Glutamatergic neuron (in vitro differentiated cells): ENCODE measurements at places on chromosomes 6 and 20. TPM values are rescaled to one million over a fixed set of nuclear protein-coding genes. Genes with fewer than 3 reads are reported as not detected.

DNA sequence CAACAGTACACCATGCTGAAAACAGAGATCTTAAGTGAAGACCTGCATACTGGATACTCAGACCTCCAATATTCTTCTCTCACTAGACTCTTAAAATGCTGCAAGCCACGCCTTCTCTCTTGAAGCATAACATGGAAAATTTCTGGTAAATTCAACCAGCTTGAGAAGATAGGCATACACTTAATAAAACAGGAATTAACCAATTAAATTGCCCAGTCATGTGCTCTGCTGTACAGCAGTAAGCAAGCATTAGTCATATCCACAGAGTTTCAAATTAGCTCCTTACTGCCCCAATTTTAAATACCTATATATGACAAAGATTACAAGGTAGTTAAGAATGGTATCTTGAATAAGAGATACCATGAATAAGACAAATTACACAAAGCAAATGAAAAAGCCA, 53.8 kb downstream of the C6orf58 start:
- DNase-seq = no peak

GRCh38 chr20:64056639-64056888, 6.4 kb upstream of the TCEA2 start:
- no peak for DNase-seq

DNA sequence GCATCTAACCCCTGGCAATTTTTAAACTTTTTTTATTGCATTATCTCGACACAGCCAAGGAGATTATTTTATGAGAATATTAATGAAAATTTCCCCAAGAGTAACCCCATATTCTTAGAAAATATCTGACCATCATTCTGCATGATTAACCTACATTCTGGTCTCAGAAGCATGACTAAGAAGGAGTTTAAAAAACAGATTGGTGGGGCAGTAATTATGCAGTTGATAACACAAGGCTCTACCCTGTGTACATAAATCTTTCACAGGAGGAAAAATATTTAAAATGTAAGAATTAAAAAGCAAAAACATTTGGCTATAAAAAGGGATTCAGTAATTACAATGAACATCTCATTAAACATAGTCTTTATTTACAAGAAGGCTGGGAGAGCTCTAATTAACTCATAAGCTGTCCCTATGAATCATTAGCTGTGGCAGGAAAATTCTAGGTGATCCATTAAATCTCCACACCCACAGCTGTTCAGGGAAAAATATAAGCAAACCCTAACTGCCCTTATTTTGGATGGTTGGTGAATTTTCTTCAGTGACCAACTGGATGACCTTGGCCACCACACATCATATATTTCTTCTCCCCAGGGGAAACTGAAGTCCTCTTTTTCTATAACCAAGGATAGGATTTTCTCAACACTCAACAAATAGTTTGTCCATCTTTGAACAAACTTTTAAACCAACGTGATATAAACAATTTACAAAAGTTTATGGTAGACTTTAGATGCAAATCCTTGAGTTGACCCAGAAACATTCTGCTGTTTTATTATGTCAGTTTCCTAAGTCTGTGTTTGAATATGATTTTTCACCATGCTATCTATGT, 59.5 kb downstream of the PDE7B start:
- no peak for DNase-seq

DNA sequence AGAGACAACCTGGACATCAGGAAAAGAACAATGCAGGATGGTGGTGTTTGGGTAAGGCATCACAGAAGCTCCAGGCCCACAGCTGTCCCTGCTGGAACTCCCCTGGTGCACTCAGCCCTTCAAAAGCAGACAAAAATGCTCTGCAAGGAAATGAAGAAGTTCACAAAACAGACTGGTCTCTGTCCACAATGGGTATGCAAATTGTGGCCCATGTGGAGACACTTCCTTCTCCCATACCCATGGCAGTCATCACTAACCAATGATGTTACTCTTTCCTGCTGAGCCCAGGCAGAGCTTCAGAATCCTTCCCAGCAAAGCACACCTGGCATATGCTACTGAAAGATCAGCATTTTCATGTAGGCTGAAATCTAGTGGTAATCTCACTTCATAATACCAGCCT, 42.6 kb upstream of the PXDC1 start:
- DNase-seq = no peak

DNA sequence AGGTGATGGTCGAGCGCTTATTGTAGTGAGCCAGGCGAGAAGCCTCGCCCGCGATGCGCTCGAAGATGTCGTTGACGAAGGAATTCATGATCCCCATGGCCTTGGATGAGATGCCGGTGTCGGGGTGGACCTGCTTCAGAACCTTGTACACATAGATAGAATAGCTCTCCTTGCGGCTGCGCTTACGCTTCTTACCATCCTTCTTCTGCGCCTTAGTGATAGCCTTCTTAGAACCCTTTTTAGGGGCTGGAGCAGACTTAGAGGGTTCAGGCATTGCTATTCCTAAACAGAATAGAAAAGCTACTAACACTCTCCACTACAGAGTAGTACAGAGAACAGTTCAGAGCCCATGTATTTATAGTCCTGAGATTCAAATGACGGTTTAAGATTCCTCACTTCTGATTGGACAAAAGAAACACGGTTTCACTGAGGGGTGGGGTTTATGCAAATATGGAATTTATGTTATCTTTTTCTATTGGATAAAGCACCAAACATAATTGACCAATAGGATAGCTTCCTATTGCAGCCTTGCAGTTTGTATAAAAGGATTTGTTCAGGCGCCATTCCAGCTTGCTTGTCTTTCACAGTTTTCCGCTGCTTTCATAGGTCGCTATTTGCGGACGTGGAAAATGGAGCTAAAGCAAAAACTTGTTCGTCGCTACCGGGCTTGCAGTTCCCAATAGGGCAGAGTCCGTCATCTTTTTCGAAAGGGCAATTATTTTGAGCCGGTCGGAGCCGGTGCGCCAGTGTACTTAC, 43.7 kb upstream of the HFE start:
- no peak for DNase-seq

- DNase-seq = no peak
These were observed 5.2 kb downstream of the PRSS35 start for GRCh38 chr6:83517500-83517899.

DNA sequence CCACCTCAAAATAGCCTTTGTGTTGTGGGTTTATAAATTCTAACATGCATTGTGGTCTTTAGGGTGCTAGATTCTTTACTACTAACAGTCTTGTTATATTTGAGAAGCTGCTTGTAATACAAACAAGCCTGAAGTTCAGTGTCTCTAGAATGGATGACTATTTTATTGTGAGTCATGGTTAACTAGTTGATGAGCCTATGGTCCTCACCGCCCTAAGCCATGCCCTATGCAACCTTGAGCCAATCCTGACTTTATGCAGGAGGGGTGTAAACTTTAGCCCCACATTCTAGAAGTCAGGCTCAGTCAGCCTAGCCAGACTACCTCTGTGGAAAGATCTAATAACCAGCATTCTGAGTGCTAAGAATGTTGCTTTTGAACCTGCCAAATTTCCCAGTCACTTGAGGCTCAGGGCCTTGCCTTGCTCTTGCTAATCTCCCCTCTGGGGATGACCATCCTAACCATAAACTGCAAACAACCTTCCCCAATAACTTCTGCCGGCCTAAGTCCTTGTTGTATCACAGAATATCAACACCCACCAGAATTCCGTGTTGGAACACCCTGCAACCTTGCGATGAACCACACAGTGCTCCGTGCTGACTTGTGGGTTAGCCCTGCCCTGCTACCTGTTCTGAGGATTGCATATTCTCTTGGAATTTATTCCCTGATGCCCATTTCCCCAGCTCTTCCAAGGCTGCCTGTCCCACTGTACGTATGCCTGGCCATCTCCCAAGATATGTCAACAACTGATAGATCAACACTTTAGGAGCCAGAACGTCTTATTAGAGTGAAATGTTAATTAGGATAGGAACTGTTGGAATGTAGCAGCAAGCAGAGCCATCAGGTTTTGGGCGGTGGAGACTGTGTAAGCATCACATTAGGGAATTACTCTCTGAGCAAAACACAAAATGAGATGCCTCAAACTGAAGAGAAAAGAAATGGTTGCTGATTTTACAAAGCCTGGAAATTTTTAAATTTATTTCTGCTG, 71.7 kb upstream of the CEP85L start:
- no peak for DNase-seq

- DNase-seq = no peak
These were observed 712.9 kb downstream of the UTRN start for GRCh38 chr6:144997996-144998395.

DNA sequence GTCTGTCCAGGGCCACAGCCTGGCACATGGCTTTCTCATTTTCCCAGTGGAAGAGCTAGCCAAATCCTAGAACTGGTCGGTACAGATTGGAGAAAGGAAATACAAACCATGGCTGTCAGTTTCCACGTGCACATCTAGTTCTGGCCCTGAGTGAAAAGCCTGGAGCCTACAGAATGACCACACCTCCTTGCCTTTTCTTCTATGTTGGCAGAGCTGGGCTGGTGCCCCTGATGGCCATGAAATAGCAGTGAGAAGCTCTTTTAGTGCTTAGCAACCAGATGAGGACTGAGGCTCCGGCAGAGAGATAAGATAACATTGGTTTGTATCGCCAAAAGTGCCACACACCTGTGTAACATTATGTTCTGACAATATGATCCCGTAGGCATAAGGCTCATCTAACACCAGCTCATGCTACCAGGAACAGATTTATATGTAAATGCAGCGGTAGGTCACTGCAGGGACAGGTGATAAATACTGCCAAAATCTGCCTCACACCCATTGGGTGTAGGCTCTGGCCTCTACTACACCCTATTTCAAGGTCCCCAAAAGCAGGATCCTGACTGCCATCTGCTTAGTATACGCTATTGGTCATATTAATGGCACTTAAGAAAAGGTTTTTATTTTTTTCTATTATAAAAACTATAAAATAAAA, 39.9 kb upstream of the TBC1D7 start:
- DNase-seq = no peak

GRCh38 chr6:165728216-165728615, 65.2 kb upstream of the PDE10A start:
- DNase-seq = no peak

Gene BPIFA1
- not detected for total RNA-seq
